ENCODE measurements at places on chromosomes 1 and 21.

GRCh38 chr21:26559099-26559498 lies 14.0 kb downstream of the CYYR1 start:
- no peak for DNase-seq

DNA sequence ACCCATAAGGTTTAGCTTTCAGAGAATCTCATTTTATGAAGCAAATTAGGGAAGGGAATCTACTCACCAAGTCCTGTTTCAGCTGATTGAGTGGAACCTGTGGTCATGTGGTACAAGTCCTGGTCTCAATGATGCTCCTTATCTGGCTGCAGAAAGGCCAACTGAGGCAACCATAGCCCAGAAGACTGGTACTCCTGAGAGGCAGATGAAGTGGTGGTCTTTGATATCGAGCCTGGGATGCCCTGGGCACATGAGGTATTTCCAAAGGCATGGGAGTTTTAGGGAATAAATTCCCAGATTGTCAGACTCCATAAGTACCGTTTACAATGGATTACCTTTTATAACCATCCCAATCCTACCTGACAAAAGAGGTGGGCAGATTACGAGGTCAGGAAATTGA lies 3.3 kb downstream of the MX1 start:
- DNase-seq = no peak

DNA sequence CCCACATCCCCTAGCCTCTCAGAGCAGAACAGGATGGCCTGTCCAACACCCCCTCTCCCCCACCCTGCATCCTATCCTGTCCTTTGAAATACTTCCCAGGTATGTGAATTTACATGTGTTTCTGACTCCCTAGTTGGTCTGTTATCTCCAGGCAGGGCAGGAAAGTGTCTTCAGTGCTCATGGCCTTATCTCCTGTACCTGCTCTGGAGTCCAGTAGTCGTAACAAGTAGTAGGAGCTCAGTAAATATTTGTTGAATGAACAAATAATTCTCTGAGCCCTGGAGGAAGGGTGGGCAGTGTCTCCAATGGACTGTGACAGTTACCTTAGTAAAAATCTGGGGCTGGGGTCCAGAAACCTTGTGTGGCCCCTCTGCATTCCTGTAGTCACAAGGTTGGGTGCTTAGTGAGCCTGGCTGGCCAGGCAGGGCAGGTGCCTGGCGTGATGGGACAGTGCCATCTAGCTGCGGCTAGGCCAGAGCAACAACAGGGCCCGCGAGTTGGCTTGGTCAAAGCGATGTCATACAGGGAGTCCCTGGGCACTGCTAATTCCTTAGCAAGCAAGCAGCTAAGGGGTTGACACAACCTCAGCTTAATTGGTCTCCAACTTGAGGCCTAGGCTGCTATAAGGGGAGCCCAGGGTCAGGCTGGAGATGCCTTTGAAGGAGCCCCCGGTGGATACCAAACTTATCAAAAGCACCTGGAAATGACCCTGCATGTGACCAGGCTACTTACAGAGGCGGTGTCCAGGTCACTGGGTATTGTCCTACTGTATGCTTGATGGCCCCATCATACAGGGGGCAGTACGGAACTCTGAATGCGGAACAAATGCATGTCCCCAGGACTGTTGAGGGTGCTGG lies 89.0 kb upstream of the PPM1J start:
- DNase-seq = peak; percentile 77

DNA sequence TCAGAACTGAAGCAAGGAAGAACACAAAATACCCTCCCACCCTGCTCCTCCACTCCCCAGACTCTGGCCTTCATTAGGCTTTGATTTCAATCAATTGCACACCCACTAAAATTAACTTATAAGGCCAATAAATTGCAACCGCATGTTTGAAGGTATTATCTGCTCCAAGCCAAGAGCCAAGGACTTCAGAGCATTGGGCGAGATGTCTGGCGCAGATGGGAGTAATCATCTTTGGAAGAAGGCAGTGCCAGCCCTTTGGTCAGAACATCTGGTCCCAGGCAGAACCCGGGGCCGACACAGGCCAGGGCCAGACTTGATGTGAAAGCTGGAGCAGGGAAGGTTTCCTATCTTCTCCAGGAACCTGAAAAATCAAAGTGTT lies 60.0 kb downstream of the SLC66A1 start:
- DNase-seq = no peak

DNA sequence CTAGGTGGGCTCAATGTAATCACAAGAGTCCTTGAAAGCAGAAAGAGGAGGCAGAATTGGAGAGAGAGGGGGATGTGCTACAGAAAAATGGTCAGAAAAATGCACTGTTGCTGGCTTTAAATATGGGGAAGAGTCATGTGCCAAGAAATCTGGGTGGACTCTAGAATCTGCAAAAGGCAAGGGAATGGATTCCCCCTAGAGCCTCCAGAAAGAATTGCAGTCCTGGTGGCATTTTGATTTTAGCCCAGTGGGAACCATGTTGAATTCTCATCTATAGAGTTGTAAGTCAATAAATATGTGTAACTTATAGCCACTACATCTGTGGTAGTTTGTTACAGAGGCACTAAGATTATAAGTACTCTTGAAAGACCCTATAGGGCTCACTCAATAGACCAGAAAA lies 210.3 kb downstream of the ASTN1 start:
- no peak for DNase-seq

GRCh38 chr1:246364415-246364941 lies 142.6 kb downstream of the SMYD3 start:
- DNase-seq = no peak

- DNase-seq = peak; percentile 27
Observed at GRCh38 chr1:236522937-236523703, 662 bp upstream of the LGALS8 start.

DNA sequence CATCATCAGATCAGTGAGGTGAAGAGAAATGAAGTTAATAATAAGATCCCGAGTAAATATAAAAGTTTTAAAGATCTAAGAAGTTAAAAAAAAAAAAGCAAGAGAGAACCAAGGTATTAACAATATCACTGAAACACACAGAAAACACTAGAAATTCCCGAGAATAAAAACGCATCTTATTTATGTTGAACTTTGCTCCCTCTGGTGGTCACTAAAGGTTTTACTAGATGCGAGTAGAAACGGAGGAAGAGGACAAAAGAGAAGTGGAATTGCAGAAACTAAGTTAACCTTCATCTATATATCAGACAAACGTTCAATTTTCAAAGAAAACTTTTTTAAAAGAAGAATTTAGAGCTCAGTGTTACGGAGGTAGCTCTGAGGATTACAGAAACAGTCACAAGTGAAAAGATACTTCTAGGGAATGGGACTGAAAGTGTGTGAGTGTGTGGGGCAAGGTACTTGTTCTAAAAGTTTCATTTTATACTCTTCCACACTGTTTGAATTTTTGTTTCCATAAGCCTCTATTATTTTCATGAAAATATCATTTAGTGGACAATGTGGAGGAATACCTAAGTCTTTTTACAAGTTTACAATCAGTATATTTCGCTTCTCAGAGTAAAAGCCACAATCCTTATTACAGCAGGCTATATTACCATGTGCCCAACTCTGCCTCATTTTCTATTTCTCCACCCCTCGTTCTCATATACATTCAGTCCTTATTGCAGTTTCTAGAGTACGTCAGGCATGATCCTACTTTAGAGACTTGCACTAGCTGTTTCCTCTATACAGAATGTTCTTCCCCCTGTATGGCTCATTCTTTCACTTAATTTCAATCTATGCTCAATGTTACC lies 19.7 kb downstream of the ACBD6 start:
- DNase-seq = peak; percentile 40

GRCh38 chr1:53324728-53325297 lies 3.1 kb downstream of the LRP8 start:
- no peak for DNase-seq

DNA sequence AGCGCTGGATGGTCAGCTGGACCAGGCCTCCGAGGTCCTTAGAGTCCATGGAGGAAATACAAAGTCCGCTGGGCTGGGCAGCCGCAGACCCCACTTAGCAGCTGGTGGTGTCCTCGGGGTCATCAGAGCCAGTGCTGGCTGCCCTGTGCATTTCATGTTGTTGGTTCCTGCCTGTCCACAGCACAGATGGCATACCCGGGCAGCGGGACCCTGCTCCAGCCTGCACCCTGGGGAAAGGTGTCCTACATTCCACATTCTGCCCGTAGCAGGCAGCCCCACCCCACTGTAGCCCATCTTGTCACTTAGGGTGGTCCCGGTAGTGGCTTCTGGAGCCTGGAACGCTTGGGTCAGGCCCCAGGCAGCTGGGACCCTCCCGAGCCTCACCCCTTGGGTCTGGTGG lies 19.8 kb downstream of the PRKCZ start:
- no peak for DNase-seq

- no peak for DNase-seq
Observed at GRCh38 chr21:34814529-34814951, 145.7 kb downstream of the CLIC6 start.

DNA sequence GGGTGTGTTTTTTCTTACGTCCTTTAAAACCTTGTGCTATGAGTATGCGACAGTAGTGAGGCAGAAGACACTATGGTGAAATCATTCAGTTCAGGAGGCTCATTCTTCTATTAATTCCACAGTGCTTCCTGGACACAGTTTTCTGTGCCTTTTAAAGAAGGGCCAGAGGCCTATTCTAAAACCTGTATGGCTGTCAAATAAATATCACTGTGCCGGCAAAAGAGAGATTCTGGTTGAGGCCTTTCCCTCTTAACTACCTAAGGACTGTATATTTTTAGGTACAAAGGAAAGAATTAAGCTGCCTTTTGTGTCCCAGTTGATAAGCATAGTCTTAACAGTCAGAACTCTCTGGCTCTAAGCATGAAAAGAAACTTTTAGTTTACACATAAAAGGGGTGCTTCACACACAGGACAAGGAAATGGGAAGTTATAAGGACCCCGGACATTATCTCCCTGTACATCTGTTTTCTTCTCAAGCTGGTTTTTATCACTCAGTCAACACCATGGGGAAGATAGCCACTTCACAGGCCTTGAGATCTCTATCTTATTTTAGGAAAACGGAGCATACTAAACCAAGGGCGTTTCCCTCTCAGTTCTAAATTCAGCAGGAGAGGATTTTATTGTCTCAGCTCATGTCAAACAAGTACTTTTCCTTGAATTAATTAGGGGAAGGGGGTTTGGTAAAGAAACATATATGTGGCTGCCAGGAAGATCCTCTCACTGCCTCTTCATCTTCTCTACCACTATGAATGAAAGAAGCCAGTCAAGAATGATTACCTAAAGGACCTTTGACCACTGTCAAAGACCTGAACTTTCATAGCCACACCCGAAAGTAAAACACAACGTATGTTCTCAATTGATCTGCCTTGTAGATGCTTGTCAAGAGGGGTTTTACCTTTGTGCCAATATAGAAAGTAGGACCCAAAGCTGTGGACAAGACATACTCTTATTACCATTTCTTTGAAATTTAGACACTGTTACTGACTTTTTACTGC lies 71.4 kb upstream of the HSPA13 start:
- no peak for DNase-seq

Data from cerebellum (tissue), 4 donors.